ENCODE measurements at places on chromosomes 12 and 14.

DNA sequence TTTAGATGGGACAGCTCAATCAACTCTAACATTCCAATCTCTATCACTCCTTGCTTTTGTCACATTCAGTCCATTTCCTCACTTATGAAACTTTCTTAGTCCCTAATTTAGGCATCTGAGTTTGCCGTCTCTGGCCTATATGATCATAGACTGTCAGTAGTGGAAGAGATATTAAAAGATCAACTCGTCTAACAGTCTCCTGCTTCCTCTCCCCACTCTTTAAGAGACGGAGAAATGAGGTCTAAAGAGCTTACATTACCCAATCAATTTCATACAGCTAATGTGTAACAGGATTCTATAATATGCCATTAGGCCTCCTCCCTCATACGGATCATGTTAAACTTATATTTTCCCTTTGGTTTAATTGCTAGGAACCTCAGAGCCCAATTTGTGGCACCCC is 6.5 kb upstream of the ATP23 start:
- no peak for DNase-seq

DNA sequence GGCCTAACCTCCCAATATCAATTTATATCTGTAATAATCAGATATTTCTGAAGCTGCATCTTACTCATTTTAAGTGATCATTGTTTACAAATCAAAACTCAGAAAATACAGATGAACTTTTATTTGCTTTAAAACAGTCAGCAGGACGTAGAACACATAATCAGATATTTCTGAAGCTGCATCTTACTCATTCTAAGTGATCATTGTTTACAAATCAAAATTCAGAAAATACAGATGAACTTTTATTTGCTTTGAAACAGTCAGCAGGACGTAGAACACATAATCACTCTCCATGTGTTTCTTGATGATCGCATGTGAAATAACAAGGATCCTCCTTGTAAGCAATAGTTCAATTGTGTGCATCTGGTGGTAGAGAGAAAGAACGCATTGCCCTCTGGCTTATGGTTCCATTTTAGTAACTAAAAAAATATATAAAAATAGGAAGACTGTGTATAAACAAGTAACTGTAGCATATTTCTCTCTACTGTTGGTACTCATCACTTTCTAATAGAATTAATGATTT is 15.0 kb upstream of the TMTC2 start:
- DNase-seq: no peak

GRCh38 chr12:52715416-52715815 is 12.1 kb upstream of the KRT77 start:
- DNase-seq: no peak

DNA sequence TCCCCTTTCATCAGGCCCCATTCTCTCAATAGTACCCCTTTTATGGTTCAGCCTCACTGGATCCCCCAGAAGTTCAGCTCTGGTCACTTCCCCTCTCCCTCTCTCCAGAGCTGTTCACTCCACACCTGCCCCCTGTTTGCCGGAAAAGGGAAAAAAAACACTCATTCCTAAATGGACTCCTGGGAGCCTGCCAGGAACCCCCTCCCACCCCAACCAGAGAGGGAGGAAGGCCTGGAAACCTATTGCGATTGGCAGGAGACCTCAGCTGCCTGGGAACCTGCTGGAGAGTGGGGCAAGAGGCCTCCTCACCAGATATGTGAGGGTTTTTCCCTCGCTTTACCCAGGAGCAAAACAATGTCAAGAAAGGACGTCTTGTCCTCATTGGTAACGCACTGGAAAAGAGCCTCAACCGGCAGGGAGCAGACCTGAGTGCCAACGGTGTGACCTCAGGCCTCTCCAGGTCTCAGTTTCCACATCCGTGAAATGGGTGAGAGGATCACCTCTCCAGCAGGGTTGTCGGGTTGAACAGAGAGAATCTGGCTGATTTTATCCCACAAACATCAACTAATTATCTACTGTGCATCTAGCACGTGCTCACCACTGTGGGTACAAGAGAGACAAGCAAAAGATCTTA is 4.6 kb downstream of the DTX1 start:
- DNase-seq: no peak

DNA sequence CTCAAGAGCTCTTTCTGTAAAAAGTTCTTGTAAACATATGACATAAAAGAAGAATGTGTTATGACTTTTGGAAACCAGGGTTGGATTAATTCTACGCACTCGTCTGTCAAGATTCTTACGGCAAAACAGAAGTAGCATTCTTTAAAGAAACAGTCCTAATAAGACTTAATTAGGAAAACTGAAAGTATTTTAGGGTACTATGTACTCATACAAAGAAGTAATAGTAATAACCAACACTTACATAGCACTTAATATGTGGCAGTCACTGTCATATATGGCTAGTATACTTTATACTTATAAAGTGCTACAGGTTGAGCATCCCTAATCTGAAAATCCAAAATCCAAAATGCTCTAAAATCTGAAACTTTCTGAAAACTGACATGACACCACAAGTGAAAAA is 72.9 kb upstream of the ST8SIA1 start:
- DNase-seq: no peak
